ENCODE measurements at places on chromosomes 1 and 21. TPM values are rescaled to one million over a fixed set of nuclear protein-coding genes. Genes with fewer than 3 reads are reported as not detected.

DNA sequence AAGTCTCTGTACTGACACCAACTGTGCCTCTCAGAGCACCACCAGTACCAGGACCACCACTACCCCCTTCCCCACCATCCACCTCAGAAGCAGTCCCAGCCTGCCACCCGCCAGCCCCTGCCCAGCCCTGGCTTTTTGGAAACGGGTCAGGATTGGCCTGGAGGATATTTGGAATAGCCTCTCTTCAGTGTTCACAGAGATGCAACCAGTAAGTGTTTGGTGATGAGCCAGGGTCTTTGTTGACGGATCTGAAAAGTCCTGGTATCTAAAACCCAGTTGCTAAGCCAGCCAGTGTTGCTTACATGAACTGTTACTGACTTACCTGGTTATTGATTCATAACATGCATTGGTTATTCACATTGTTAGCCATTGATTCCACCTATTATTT lies 1.1 kb downstream of the C1orf56 start:
- no peaks in the 10 kb centered on the region for H3K36me3 ChIP-seq
- peak overlapping the region; percentile 72 for H3K4me3 ChIP-seq
- no peak for DNase-seq
- peak overlapping the region; percentile 74 for H3K27ac ChIP-seq

GRCh38 chr1:150999051-150999674 lies 7.5 kb downstream of the MINDY1 start:
- H3K27ac ChIP-seq = no peak overlapping the region
- no peak for DNase-seq
- no peaks in the 10 kb centered on the region for H3K27me3 ChIP-seq
- H3K4me3 ChIP-seq = no peak overlapping the region

- H3K36me3 ChIP-seq = no peaks in the 10 kb centered on the region
- no peak overlapping the region for H3K27ac ChIP-seq
- no peak for DNase-seq
- no peak overlapping the region for H3K4me3 ChIP-seq
- H3K27me3 ChIP-seq = no peaks in the 10 kb centered on the region
- no peaks in the 10 kb centered on the region for H3K4me1 ChIP-seq
These were observed 38.6 kb downstream of the STYXL2 start for GRCh38 chr1:167132301-167133010.

The LPAR3 gene
- not detected for total RNA-seq

The ADIPOR1 gene
- total RNA-seq = 71.4 TPM

The ELAPOR1 gene
- 0.75 TPM for total RNA-seq

The UFC1 gene
- 98.2 TPM for total RNA-seq
